Stimulated activated CD8-positive, alpha-beta memory T cell treated with anti-CD3 and anti-CD28 coated beads, Interleukin-7, amount 100 ng/mL, for 1 hour (primary cell): ENCODE measurements at places on chromosomes 7 and 10.

GRCh38 chr10:104711302-104711721 lies 70.2 kb downstream of the SORCS3 start:
- DNase-seq, result no peak

DNA sequence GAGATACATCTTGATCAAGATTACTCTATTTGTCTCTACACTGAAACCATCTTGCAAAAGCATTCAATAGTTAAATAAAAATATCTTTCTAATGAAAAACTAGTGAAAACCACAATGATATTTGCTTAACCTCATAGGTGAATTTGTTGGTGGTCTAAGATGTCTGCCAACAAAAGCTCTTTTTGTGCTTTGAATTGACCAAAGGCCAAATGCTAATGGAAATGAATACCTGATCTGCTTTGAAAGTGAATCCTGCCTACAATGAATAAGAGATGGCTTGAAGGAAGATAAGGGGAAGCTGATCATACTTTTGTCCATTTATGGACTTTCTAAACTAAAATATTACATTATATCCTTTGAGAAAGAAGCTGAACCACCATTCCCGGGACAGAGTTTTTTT lies 228.9 kb upstream of the ETV1 start:
- DNase-seq, result no peak

GRCh38 chr7:30172451-30172850 lies 37.7 kb downstream of the MTURN start:
- DNase-seq, result no peak

GRCh38 chr10:24132741-24133140 lies 76.2 kb upstream of the KIAA1217 start:
- DNase-seq, result no peak

DNA sequence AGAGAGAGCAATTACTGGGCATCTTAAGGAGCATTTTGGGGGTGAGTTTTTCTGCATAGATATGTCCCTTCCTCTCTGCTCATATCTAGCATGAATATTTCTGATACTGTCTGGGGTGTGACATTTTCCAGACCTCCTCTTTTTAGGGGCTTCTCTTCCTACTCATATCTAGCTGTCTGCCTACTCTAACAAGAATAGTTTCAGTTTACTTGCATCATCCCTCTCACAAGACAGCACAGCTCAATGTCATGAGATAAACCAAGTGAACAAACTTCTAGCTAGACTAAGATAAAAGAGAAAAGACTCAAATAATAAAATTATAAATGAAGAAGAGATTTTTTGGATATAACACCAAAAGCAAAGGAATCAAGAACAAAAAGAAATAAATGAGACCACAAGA lies 419.5 kb upstream of the SORCS1 start:
- DNase-seq, result no peak

- DNase-seq, result no peak
These were observed 51.9 kb downstream of the AOC1 start for GRCh38 chr7:150904011-150904909.

DNA sequence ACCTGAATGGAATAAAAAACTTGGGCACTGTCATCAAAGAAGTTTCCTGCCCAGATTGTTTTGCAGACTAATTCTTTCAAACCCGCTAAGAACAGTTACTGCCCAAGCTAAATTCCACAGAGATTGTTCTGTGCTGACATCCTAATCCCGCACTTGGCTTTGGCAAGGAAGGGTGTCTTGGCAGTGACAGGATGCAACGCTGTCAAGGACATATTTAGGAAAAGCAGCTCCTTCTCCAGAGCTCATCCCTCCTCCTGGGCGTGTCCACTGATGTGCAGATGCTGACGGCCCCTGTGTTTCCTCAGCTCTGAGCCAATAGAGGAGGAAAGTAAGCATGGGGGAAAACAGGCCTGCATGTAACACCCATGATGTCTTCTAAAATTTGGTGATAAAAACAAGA lies 74.2 kb downstream of the EEPD1 start:
- DNase-seq, result no peak

- peak; percentile 7 for DNase-seq
These were observed 860 bp downstream of the ZEB1 start for GRCh38 chr10:31319602-31320549.

DNA sequence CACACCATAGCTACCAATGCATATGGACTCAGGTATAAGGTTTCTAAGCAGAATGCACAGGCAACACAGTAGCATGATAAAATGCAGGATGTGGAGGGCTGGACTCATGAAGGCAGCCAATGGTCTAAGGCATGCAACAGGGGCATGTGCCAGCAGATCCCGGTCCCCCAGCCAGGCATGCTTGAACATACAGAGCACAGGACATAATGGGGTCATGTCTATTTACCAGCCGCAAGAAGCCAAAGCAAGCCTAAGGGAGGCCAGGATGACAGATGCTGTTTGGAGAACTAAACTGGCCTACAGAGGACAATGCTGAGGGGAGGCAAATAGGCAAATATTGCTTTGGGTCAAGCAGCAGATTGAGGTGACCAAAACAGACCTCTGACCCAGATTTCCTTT lies 60.0 kb upstream of the PDLIM1 start:
- no peak for DNase-seq

DNA sequence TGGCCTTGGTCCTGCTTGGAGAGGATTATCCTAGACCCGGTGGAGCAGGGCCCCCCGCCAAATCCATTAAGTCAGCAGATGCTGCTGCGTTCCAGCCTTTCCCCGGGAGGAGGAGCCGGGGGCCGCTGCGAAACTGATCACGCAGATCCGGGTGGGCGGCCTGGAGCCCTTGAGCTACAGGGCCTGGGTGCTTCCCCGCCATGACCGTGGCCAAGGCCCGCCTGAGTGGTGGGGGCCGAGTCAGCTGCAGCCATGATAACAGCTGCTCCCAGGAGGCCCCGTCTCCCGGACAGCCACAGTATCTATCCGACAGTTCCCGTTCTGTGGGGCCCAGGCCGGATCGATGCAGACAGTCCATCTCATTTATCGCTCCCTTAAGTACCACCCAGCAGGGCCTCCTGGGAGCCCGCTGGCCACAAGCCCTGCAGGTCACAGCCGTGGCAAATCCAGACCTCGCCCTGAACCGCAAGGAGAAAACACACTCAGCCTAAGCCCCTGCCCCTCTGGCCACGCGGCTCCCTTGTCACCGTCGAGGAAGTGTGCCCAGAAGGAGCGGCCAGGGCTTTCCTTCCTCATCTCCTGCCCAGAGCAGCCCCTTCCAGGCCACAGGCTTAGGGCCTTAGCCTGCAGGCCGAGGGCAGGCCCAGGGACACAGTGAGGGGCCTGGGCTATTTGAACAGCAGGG lies 34.4 kb upstream of the SLC29A4 start:
- no peak for DNase-seq

DNA sequence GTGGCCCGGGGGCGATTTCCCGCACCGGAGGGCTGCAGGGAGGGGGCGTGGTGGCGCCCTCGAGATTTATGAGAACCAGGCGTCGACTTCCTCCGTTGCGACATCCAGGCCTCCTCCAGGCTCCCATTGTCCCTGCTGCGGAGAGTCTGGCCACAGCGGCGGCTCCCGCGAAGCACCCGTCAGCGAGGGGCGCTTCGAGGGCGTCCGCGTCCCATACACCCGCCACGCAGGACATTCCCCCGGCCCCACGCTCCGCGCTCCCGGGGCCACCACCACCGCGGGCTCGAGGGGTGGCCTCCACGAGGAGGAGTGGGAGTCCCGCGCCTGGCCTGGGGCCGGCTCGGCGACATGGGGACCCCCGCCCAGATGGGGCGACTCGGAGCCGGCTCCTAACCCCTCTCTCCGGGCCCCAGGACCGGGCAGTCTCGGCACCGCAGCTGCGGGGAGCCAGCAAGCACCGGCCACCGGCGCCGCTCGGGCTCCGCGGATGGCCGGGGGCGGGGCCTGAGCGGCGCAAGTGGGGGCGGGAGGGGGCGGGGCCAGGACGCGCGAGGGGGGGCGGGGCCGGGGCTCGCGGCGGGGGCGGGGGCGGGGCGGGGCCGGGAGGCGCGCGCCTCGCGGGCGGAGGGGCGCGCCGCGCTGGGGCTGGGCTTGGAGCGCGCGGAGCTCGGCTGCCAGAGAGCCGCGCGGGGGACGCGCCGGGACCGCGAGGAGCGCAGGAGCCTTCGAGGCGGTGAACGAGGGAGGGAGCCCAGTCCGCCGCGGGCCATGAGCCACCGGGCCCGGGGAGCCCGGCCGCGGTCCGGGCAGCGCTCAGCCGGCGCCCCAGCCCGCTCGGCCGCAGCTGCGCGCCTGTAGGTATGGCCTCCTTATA lies at the start of gene SH2B2:
TSS of gene SH2B2 (plus strand) at position 632 of the 874 bp plus-strand sequence. CDS start 13,683 bp downstream, outside the sequence.
- no peak for DNase-seq

DNA sequence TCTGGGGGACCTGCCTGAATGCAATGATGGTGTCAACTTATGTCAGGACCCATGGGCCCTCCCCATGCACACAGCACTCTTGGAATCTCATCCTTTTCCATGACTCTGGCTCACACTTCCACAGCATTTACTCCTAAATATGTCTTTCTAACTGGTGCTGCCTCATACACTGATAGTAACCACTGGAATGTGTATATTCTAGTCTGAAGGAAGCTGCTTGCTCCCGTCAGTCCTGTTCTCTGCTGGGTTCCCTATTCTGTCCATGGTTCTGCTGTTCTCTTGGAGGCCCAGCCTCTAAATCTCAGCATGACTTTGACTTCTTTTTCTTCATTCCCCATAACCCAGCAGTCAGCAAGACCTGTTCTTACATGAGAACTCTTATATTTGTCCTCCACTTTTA lies 1055.1 kb downstream of the KCNMA1 start:
- no peak for DNase-seq

DNA sequence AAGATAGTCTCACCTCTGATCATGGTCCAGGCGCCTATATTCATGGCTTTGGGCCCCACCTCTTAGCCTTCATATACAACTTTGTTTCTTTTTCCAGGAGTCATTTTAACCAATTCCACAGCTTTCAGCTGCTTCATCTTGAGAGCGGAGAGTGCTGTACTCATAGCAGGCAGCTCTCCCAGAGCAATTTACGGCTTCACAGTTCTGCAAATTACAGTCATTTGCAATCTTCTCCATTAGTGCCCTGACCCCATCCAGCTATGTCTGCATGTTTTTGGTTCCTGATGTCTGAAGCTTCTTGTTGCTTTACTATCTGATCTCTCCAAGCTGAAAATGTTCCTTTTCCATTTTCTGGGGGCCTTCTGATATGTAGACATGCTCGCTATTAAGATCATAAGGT lies 18.0 kb upstream of the MEST start:
- DNase-seq, result no peak

DNA sequence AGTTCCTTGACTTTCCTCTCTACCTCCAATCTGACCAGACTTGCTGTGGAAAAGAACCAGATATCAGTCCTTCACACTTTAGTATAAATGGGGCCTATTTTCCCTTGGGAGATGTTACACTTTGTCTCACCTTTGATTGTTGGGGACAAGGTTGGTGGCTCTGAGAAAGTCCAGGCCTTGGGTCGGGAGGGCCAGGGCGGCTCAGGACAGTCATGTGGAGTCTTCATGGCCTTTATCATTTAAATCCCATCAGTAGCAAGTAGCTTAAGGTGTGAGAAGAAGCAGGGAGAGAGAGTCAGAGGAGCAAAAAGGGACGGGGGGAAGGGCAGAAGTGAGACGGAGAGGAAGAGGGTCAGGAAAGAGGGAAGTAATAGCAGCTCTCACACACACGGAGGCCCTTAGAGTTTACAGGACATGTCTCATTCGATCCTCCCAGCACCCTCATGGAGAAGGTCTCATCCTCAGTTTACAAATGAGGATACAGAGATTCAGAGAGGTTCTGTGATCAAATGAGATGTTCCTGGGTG lies 40.5 kb downstream of the TBATA start:
- DNase-seq, result no peak

- no peak for DNase-seq
These were observed at the start of gene CACNA2D1 for GRCh38 chr7:82443547-82444219. Gene CACNA2D1, minus strand, starts transcription at chr7:82443777.

GRCh38 chr7:24349339-24349738 lies 65.3 kb downstream of the NPY start:
- no peak for DNase-seq

GRCh38 chr10:78513330-78513729 lies 479.7 kb downstream of the RPS24 start:
- DNase-seq, result no peak

DNA sequence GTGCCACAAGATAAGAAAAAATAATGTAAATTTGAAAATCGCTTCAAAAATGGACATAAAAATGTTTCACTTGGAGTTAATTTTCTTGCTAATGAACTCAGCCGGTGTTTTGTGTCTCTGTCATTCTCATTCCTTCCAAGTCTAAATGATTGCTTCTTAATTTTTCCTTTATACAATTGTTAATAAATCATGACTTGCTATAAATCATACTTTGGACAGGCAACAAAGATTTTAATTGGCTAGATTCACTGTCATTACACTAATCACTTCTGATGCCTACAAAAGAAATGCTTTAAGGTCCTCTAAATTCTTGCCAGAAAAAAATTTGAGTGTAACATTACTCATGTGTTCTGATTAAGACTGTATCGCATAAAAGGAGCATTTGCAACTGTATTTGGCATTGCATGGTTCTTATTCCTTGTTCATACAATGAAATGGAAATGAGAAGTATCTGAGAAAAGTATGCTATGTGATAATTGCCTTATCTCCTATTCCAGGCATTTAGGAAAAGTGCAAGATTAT lies 239.5 kb upstream of the DKK1 start:
- no peak for DNase-seq

DNA sequence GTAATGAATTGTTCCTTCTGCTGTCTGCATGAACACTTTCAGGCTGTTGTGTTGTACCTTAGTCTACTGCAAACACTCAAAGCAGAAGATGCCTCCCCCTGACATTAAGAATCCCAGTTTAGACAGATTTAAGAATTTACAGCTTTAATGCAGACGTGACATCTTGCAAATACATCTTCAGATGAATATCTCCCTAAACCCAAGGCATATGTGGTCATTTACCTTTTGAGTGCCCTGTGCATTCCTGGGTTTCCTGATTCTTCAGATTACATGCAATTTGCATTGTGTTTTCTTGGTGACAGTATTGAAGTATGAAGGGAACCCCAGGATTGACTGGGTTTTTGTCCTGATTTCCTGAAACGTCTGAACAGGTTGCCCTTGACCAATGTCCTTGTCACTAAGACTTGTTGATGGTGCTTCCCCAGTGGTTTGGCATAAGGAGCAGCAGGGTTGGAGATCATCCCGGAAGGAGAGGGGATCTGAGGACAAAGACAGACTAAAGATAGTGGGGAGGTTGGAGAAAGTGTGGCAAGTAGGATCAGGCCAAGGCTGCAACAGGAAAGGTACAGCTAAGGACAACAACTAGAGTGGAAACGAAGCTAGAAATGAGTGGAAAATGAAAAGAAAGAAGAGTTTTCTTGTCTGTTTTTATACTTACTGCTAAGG lies 123.8 kb upstream of the RHOBTB1 start:
- no peak for DNase-seq

DNA sequence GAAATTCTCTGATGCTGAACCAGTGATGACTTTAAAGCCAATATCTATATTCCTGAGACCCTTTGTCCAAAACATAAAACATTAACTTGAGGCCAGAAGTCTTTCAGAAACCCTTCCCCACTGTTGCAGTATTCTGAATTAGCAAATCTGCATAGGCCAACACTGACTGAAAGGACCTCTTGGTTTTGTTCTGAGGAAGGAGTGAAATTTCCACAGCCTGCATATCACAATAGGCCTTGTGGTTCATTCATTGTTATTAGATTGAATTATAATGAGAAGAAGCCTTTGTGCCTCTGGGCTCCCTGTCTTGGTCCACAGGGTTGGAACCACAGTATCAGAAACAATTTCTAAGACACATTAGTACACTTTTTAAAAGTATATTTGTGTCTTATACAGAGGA lies 90.3 kb downstream of the CCNY start:
- DNase-seq, result no peak
